Osteocyte (in vitro differentiated cells): ENCODE measurements at places on chromosomes 1 and 21. TPM values are rescaled to one million over a fixed set of nuclear protein-coding genes. Genes with fewer than 3 reads are reported as not detected.

LAD1 gene
- total RNA-seq: 0.16 and 0.91 TPM in 2 replicates

DNA sequence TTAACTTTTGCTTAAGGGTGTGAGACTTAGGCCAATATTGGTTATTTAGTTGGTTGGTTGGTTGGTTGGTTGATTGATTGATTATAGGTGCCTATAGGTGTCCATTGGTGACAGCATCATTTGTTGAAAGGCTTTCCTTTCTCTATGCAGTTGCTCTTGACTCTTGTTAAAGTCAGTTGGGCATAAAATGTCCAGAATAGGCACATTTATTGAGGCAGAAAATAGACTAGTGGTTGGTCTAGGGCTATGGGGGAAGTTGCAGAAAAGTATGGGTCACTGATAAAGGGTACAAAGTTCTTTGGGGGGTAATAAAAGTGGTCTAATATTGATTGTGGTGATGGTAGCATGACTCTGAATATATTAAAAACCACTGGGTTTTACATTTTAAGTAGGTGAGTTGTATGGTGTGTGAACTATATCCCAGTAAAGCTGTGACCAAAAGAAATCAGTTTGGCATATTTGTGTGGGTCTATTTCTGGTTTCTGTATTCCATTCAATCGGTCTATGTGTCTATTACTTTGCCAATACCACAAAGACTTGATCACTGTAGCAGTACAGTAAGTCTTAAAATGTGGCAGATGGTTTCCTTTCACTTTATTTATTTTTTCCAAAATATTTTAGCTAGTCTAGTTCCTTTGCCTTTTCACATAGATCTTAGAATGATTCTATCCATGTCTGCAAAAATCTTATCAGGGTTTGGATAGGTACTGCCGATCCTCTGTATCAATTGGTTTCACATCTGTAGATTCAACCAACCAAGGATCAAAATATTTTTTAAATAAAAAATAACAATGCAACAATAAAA, 63.0 kb downstream of the ATP1A1 start:
- DNase-seq: no peak

DNA sequence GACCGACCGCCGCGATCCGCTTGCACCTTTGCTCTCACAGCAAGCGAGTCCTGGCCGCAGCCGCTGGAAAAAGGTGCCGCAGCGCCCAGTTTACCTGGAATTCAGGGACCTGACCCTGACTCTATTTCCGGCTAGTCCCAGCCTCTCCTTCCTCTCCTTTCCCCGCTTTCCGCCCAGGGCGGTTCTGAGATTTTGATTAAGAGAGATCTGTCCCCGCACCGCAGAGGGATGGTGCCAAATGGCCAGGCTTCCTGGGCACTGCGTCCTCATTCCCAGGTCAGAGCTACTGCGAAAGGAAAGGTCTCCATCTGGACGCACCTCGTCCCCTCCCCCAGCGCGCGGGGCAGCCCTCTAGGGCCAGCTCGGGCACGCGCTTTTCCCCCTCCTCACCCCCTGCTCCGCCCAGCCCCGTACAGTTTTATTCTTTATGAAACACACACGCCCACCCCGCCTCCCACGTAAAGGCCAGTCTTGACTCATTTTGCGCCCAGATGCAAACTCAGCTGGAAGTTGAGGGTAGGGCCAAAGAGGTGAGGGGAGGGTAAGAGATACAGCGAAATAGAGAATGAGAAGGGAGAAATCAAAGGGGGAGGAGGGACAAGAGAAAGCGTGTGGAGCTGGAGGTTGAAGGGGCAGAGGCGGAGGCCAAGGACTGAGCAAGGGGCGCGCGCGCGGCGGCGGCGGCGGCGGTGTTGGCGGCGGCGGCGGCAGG, 411.8 kb upstream of the ESRRG start:
- DNase-seq: no peak

DNA sequence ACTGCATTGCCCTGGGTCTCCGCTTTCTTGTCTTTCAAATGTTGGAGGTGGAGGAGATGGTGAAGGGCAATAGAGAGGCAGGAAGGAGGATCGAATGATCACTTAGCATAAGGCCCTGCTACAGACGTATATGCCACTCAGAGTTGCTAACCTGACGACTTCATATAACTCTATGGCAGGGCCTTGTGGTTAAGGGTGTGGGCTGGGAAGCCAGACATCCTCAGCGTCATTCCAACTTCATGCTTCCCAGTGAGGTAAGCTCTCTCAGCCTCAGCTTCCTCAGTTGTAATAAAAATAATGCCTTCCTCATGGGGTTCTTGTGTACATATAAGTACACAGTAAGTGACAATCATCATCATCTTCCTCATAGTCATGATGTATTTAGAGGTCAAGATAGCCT, 54.6 kb downstream of the CASQ2 start:
- no peak for DNase-seq

- peak; percentile 51 for DNase-seq
Observed at GRCh38 chr21:37028570-37028969, 22.1 kb downstream of the RIPPLY3 start.

- DNase-seq: no peak
Observed at GRCh38 chr1:32755810-32756159, 53.2 kb upstream of the SYNC start.

DNASE2B gene
- total RNA-seq: not detected in 2 replicates

DNA sequence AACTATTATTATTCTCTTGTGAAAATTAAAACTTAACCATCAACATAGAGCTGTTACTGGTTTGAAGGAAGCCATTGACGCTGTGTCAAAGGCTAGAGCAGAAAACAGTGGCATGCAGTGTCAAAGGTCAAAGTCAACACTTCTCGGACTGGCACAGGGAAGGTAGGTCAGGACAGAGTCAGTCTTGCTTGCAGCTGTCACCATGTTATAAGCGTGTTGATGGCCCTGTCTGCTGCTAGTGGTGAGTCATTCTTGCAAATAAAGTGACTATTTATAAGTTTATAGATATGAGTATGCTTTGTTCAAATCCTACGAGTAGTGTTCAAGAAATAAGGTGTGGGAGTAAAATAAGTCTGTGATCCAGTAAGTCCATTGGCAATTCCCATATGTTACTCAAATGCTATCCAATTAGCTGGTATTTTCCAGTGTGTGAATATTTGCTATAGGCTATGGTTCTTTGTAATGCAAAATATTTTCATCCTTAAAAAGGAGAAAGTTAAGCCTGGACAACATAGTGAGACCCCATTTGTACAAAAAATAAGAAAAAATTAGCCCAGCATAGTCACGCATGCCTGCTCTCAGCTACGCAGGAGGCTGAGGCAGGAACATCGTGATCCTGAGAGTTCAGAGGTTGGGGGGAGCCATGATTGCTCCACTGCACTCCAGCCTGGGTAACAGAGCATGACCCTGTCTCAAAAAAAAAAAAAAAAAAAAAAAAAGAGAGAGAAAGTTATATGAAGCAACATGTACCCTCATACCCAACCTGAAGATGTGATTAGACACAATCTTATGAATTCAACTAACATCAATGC, 26.3 kb upstream of the TINAGL1 start:
- DNase-seq: no peak

- DNase-seq: no peak
Observed at GRCh38 chr1:200775850-200776249, 37.2 kb downstream of the CAMSAP2 start.

NCF2 gene
- total RNA-seq: not detected in 2 replicates

TNNI3K gene
- not detected in 2 replicates for total RNA-seq

PPIAL4G gene
- not detected in 2 replicates for total RNA-seq
